Activated gamma-delta T cell treated with anti-CD3 and anti-CD28 coated beads, Interleukin-2, amount 50 U/mL, for 16 hours (primary cell): ENCODE measurements at places on chromosomes 11 and 22.

GRCh38 chr11:95671768-95672167, 117.8 kb downstream of the FAM76B start:
- no peak for DNase-seq

DNA sequence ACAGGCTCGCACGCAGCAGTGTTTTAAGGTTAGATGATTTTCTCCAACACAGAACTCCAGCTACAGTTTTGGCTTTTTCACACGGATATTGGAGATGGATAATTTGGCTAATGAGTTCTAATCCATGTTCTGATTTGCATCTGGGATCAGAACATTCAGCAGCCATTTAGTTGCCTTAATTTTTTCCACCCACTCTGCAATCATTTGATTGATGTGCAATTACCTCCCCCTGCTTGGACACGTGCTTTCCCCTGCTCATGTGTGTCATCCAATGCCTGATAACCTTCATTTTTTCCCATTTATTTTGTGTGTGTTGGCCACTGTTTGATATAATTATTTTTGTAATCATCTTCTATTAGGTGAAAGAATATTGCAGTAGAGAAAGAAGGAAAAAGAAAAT, 257.8 kb downstream of the ST3GAL4 start:
- no peak for DNase-seq

GRCh38 chr11:47071341-47071740, 105.3 kb downstream of the ARFGAP2 start:
- DNase-seq = no peak

- no peak for DNase-seq
Observed at GRCh38 chr11:122523846-122524805, 131.4 kb upstream of the UBASH3B start.

DNA sequence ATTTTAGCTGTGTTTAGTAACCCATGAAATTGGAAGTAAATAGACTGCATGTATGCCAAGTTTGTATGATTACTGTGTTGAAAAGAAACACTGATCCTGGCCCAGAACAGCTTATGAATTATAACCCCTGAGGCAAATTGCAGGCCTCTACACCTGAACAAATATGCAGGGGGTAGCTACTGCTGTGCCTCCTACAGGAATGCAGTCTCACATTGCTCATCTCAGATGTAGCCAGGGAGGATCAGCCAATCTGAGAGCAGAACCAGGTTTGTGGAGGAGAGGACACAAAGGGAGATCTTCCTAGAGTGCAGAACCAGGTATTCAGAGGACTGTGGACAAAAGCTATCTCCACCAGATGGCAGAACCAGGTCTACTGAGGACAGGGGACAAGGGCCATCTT, 442.2 kb upstream of the DDI1 start:
- no peak for DNase-seq

GRCh38 chr11:83158357-83158786, 1.4 kb downstream of the PCF11 start:
- no peak for DNase-seq

DNA sequence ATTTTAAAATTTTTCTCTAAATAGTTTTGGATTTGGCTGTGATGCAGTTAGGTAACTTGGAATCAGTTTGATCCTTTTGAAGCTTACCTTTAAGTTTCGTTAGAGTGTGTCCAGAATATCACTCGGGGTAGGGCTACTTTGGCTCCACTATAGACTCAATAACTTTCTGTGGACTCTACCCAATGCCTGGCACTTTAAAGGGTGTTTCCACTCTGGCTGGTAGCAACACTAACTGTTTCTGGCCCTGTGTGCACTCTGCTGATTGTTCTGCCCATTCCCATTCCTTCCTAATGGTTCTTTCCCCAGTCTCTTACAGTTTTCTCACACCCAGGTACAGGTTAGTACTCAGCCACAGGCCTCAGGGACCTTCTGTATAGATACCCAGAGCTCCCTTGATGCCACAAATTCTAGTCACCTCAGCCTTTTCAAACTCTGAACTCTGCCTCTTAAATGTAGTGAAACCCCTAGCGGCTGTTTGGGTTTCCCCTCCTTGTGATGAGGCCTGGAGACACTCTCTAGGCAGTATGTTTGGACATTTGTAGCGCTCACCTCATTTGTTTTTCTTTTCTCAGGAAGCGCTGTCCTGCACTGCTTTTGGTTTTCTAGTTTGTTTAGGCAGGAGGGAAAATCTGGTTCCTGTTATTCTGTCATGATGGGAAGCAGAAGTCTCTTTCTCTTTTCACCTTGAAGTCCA, 16.8 kb downstream of the CUL5 start:
- DNase-seq = no peak

DNA sequence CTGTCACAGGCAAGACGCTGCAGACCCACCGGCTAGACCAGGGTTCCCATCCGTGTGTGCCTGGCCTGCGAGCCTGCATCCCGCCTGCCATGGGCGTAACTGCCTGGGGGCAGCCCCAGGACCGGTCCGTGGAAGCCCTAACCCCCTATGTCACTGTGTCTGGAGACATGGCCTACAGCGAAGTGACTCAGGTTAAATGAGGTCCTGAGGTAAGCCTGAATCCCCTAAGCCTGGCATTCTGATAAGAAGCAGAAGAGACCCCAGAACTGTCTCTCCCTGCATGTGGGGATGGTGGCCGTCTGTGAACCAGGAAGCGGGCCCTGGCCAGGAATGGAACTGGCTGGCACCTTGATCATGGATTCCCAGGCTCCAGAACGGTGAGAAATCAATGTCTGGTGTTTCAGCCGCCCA, 570.1 kb downstream of the BRD1 start:
- no peak for DNase-seq

DNA sequence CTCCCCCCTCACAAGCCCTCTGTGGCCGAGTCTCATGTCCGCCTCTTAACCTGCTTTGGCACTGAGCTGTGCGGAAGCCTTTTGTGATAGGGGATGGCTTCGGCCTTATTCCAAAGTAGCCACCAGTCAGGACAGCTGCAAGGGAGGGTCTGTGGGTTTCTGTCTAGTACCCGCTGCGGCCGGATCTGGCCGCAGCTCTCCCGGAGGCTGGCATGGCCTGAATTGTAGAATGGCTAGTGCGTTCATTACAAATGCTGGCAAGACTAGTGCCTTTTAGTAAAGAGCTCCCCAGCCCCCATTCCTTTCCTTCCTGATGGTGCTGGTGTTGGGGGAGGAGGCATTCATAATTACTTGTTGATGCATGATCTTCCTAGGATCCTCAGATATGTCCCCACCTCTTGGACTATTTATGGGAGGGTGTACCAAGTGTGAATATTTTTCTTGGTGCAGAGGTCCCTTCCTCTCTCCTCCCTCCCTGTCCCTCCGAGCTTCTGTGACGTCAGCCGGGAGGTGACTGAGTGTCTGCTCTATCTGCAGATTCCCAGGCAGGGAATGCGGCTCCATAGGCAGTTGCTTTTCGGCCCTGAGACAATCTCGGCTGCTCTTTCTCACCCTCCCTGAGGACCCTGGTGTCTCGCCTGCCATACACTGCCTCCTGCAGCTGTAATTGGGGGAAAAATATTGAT, 108.7 kb upstream of the E2F8 start:
- DNase-seq = no peak

DNA sequence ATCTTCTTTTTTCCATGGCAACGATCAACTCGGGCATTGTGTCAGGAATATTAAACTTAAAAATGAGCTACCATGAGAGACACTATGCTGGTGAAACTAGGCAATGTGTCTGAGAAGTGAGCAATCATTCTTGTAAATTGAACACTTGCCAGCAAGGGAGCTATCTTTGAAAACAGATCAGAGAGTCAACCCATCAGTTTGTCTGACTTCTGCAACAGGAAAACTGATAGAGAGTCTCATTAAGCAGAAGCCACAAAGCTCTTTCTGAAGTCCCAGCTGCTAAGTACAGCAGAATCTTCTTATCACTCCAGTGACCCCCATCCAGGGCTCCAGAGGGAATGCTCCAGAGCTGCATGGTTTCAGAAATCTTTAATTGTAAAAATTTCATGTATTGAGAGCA, 114.7 kb downstream of the MSANTD4 start:
- DNase-seq = no peak

DNA sequence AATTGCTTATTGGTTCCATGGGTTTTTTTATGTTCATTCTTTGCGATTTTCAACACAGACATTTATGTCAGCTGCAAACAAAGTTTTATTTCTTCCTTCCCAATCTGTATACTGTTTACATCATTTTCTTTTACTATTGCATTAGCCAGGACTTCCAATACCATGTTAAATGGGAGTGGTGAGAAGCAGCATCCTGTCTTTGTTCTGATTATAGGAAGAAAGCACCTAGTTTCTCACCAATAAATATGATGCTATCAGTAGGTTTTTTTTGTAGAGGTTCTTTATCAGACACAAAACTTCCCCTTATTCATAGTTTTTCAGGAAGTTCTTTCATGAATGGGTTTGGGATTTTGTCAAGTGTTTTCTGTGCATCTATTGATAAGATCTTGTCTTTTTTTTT, 28.0 kb upstream of the OR8B8 start:
- DNase-seq = no peak

DNA sequence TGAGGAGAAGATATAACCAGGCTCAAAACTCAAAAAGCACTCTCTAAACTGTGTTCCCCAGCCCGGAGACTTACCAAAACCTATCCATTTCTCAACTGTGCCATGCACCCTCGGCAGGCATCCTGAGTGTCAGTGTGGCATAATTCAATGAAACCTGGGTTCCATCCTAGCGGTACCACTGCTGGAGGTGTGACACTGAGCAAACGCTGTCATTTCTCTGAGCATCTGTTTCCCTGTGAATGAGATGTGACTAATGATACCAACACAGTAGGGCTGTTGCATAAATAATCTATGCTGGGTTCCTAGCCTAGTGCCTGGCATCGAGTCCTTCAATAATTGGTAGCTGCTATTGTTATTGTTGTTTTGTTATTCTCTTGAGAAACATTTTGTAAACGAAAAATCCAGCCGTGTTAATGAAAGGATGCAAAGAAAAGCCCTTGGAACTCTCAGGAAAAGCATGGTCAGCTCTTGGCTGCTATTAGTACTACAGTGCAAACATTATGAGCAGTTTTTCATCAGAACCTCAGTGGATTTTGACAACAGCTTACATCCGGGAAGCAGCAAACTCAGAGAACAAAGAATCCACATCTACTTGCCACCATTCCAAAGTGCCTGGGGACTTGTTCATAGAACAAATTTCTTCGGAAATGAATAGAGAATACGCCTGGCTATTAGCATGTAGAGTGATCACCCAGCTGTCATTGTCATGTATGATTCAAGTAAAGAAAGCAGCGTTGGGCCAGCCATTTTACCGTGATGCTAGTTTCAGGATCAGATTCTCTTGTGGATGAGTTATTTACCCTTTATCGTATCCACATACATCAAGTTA, 53.7 kb downstream of the TECTA start:
- no peak for DNase-seq

DNA sequence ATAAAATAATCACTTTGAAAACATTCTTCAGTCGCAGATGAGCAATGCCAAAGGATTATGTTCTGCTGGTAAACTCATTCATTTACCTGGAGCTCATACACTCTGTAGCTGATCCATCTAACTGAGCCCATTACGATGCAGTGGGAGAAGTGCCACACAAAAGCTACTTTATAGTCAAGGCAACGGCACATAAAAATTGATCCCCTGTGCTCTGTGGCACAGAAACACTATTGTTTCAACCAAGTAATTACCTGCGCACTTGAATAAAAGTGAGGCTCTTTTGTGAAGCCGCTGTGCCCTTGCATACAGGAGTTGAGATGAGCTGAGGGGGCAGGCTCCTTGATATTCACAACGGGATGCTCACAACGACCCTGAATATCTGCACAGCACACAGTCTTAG, 7.2 kb downstream of the DKK3 start:
- DNase-seq = no peak

- DNase-seq = no peak
Observed at GRCh38 chr22:17724678-17725499, 49.4 kb downstream of the BID start.

- no peak for DNase-seq
Observed at GRCh38 chr11:128400382-128401203, 186.8 kb downstream of the ETS1 start.

DNA sequence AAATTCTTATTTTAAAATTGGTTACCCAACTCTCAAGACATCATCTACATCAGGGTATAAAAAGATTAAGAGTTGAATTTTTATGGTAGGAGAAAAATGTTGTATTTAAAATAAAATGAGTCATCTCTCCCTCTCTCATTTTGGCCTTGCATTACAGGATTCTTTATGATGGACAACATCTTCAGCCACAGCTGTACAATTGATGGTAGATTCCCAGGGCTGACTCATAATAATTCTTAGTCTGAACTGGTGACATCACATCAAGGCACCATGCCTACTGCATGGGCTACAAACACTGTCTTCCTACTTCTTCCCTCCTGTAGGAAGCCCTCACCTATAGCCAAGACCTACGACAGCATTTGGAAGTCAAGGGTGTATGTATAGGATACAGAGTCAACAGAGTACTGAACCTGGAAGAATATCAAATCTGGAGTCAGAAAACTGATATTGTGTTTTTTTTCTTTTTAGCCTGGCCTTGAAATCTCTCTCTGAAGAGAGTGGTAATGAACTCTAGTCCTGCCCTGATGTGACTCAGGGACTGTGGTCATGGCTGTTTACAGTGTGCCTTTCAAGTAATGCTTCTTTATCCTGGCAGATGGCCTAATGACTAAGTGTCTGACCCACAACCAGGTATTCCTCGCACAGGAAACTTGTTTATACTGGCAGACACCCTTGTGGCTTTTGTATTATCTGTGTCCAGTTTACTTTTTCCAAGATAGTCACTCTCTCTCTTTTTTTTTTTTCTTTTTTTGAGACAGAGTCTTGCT, 32.5 kb downstream of the MRGPRX2 start:
- DNase-seq = no peak

GRCh38 chr22:36797374-36797773, 19.5 kb downstream of the PVALB start:
- DNase-seq = no peak

GRCh38 chr11:70001246-70001645, 76.9 kb upstream of the ANO1 start:
- DNase-seq = no peak
